ENCODE measurements at places on chromosomes 11 and 22. TPM values are rescaled to one million over a fixed set of nuclear protein-coding genes. Genes with fewer than 3 reads are reported as not detected.
A peak's percentile ranks its signal among the peaks of the same experiment; 100 is the strongest.

The C11orf98 gene
- 27.8 TPM for total RNA-seq

The SERHL2 gene
- 3.6 TPM for total RNA-seq

The DDT gene
- total RNA-seq = 80.9 TPM

The DDX25 gene
- total RNA-seq = 1.7 TPM

The ENTHD1 gene
- not detected for total RNA-seq

The OTOG gene
- total RNA-seq = under 0.01 TPM

The GUCD1 gene
- 85.6 TPM for total RNA-seq

The NCR3LG1 gene
- 2.5 TPM for total RNA-seq

The APOBEC3C gene
- total RNA-seq = 18.2 TPM

The POU2AF3 gene
- total RNA-seq = 0.68 TPM

The GLB1L3 gene
- 7.1 TPM for total RNA-seq

The SPON1 gene
- 32.1 TPM for total RNA-seq

- DNase-seq = peak; percentile 68
- no peaks in the 10 kb centered on the region for H3K4me1 ChIP-seq
- no peaks in the 10 kb centered on the region for H3K27me3 ChIP-seq
Observed at GRCh38 chr11:123478352-123478987, 48.4 kb downstream of the GRAMD1B start.

- no peaks in the 10 kb centered on the region for H3K4me1 ChIP-seq
- H3K27ac ChIP-seq = no peak overlapping the region
- peaks cover 36% of the 10 kb centered on the region for H3K27me3 ChIP-seq
- H3K4me3 ChIP-seq = no peak overlapping the region
Observed at GRCh38 chr11:126993599-126993998, 7.0 kb downstream of the KIRREL3 start.

GRCh38 chr11:90204832-90205646 is 17.8 kb downstream of the CHORDC1 start:
- peaks cover 18% of the 10 kb centered on the region for H3K36me3 ChIP-seq
- H3K27me3 ChIP-seq = no peaks in the 10 kb centered on the region
- H3K4me3 ChIP-seq = no peak overlapping the region
- H3K4me1 ChIP-seq = no peaks in the 10 kb centered on the region

GRCh38 chr22:28373831-28374230 is 305.8 kb downstream of the TTC28 start:
- no peaks in the 10 kb centered on the region for H3K4me1 ChIP-seq
- no peak overlapping the region for H3K27ac ChIP-seq
- no peak for DNase-seq

DNA sequence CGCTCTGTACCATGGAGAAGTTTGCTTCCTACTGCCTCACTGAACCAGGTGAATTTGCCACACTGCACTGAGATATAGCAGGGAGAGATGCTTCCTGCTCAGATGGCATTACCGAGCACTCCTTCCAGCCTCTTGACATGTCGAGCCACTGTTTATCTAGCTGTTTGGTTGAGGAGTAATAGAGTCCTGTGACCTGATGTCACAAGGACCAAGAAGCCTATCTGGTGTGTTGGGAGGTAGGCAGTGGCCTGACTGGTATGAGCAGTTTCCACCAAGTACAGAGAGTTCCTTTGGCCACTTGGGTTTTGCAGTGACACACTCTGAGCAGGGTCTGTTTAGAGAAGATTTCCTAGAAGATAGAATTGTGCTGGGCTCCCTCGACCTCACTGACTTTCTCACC is 5.2 kb downstream of the ACAD8 start:
- H3K27me3 ChIP-seq = no peaks in the 10 kb centered on the region
- H3K36me3 ChIP-seq = peaks cover 69% of the 10 kb centered on the region
- no peak overlapping the region for H3K4me3 ChIP-seq
- H3K4me1 ChIP-seq = no peaks in the 10 kb centered on the region
- DNase-seq = no peak
- no peak overlapping the region for H3K27ac ChIP-seq

GRCh38 chr22:21745948-21746347 is 10.4 kb upstream of the YPEL1 start:
- no peak overlapping the region for H3K4me3 ChIP-seq
- no peaks in the 10 kb centered on the region for H3K4me1 ChIP-seq
- no peaks in the 10 kb centered on the region for H3K27me3 ChIP-seq
- H3K36me3 ChIP-seq = no peaks in the 10 kb centered on the region
- H3K27ac ChIP-seq = no peak overlapping the region

DNA sequence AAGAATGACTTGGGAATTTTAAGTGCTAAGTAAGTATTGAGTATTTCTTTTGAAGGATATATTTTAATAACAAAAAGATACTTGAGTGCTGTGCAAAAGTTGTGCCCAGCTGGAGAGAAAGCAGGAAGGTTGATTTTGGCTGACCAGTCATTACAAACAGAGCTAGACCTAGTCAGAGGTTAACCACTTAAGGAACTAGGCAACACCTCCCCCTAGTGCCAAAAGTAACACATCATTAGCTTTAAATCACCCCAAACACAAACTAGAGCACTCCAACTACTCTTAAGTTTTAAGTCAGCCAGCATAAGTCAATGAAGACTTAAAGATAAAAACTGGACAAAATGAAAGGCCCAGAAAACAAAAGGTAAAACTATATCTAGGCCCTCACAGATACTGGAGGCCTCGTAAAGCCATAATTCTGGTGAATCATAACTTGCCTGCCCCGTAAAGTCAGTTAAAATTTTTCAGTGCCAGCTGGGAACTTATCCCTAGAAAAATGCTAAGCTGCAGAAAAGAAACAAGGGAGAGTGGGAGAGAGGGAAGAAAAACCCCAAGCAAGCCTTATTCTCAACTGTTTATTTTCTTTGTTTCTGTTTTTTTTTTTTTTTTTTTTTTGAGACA is 4.6 kb downstream of the TMEM9B start:
- no peaks in the 10 kb centered on the region for H3K27me3 ChIP-seq
- peak overlapping the region; percentile 74 for H3K27ac ChIP-seq
- peaks cover 30% of the 10 kb centered on the region for H3K4me1 ChIP-seq
- H3K36me3 ChIP-seq = no peaks in the 10 kb centered on the region
- no peak overlapping the region for H3K4me3 ChIP-seq
- no peak for DNase-seq

GRCh38 chr11:2820976-2821375 is 64.6 kb downstream of the CDKN1C start:
- H3K4me1 ChIP-seq = peaks cover 34% of the 10 kb centered on the region
- no peaks in the 10 kb centered on the region for H3K27me3 ChIP-seq
- no peak for DNase-seq
- H3K4me3 ChIP-seq = no peak overlapping the region

GRCh38 chr11:29268733-29269132 is 748.1 kb downstream of the KCNA4 start:
- H3K36me3 ChIP-seq = no peaks in the 10 kb centered on the region
- no peak for DNase-seq
- no peak overlapping the region for H3K4me3 ChIP-seq
- H3K27me3 ChIP-seq = no peaks in the 10 kb centered on the region

- H3K27me3 ChIP-seq = peaks cover 3% of the 10 kb centered on the region
- DNase-seq = peak; percentile 55
- no peaks in the 10 kb centered on the region for H3K36me3 ChIP-seq
- H3K4me1 ChIP-seq = no peaks in the 10 kb centered on the region
Observed at GRCh38 chr22:49587421-49587820, 240.3 kb downstream of the BRD1 start.

DNA sequence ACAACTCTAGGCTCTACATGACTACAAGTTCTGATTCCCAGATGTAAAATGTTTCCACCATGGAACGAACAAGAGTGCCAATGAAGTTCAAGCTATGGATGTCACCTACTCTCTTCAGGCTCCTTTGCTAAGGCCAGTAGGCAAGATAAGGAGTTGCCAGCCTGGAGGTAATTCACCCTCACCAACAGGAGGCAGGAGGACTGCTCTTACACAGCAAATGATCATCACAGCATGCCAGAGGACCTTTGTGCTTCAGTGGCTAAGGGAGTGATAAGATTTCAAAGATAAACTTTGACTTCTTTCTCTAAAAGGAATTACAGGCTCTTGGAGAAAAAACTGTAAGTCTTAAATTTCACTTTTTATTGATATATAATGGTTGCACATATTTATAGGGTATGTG is 54.1 kb upstream of the SLC36A4 start:
- no peaks in the 10 kb centered on the region for H3K36me3 ChIP-seq
- DNase-seq = no peak
- no peak overlapping the region for H3K4me3 ChIP-seq
- no peaks in the 10 kb centered on the region for H3K4me1 ChIP-seq

DNA sequence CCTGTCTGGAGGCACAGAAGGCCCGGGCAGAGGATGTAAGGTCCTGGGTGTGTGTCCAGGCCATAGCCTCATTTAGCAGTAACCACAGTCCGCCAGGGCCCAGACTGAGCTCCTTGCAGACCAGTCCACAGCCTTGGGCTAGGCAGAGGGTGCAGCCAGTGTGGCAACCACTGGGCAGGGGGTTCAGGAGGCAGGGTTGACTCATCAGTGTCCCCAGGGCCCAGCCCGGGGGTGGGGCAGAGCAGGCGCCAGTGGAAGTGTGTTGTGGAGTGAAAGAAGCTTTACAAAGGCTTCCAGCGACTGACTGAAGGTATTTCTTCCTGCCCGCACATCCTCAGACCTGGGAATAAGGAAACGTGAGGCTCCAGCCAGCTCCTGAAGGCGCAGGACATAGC is 27.7 kb upstream of the WNT11 start:
- H3K36me3 ChIP-seq = no peaks in the 10 kb centered on the region
- peak; percentile 82 for DNase-seq
- H3K27me3 ChIP-seq = no peaks in the 10 kb centered on the region
- peaks cover 23% of the 10 kb centered on the region for H3K4me1 ChIP-seq

- no peaks in the 10 kb centered on the region for H3K4me1 ChIP-seq
- H3K4me3 ChIP-seq = no peak overlapping the region
- no peak overlapping the region for H3K27ac ChIP-seq
- peaks cover 78% of the 10 kb centered on the region for H3K36me3 ChIP-seq
- no peaks in the 10 kb centered on the region for H3K27me3 ChIP-seq
Observed at GRCh38 chr11:67254798-67255197, 11.5 kb upstream of the GRK2 start.

DNA sequence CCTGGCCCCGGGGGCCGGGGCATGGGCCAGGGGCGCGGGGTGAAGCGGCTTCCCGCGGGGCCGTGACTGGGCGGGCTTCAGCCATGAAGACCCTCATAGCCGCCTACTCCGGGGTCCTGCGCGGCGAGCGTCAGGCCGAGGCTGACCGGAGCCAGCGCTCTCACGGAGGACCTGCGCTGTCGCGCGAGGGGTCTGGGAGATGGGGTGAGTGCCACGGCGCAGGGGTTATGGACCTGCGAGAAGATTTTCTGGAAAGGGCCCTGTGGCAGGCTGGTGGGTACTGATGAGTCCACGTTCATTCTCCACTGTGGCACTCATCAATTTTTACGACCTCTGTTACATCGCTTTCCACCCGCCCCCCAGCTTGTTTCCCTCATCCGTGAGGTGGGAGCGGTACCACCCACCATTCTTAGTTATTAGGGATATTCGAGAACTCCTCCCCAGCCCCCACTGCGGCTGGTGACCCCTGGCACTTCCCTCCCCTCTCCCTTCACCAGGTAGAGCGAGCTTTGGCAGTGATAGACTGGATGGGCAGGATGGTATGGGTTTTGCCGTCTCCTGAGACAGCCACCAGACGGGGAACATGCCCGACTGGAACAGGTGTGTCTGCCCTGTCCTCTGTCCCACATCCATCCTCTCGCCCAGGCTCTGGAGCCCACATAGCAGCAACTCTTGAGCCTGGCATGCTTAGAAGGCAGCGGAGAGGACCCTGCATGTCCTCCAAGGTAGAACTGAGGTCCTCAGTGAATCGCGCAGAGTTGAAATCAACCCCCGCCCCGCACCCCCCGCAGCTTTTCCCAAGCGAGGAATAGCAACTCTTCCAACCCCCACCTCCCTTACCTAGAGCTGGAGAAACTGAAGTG is 562 bp downstream of the DGAT2 start:
- peaks cover 20% of the 10 kb centered on the region for H3K4me1 ChIP-seq
- DNase-seq = peak; percentile 63
- no peaks in the 10 kb centered on the region for H3K36me3 ChIP-seq
- no peak overlapping the region for H3K27ac ChIP-seq
- no peaks in the 10 kb centered on the region for H3K27me3 ChIP-seq

GRCh38 chr11:118343981-118344515 is at the start of gene CD3G:
TSS of gene CD3G (plus strand) at chr11:118344344. CDS start at chr11:118344424, 80 bp downstream.
- H3K36me3 ChIP-seq = no peaks in the 10 kb centered on the region
- H3K27me3 ChIP-seq = no peaks in the 10 kb centered on the region
- no peak for DNase-seq
- no peak within 1 kb of the TSS for H3K4me3 ChIP-seq

GRCh38 chr11:102729849-102730815 is 5.4 kb upstream of the MMP8 start:
- H3K4me1 ChIP-seq = no peaks in the 10 kb centered on the region
- DNase-seq = no peak
- no peak overlapping the region for H3K4me3 ChIP-seq
- H3K27ac ChIP-seq = peak overlapping the region; percentile 18

DNA sequence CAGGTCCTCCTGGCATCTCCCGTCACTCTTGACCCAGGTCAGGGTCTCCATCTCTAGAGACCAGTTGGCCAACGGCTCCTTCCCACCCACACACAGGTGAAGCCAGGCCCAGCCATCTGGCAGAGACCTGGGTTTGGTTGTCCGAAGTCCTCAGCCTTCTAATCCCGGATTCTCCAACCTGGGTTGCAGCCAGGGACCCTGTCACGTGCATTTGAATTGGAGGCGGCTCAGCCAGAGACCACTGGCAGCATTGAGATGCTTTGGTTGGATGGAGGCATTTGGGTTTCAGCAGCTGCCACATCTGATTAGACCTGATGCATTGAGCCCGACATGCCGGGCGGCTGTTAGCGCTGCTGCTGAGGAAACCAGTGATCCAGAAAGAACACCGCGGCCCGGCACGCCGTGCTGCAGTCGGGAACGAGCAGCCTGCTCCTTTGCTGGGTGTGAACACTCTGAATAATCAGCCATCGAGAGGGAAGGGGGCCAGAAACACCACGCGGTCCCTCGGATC is 163.2 kb downstream of the BRD1 start:
- peaks cover 4% of the 10 kb centered on the region for H3K27me3 ChIP-seq
- no peaks in the 10 kb centered on the region for H3K4me1 ChIP-seq
- no peak overlapping the region for H3K4me3 ChIP-seq
- peak; percentile 51 for DNase-seq

- H3K4me1 ChIP-seq = no peaks in the 10 kb centered on the region
- no peak for DNase-seq
- H3K27ac ChIP-seq = peak overlapping the region; percentile 80
- H3K27me3 ChIP-seq = no peaks in the 10 kb centered on the region
- no peak overlapping the region for H3K4me3 ChIP-seq
Observed at GRCh38 chr11:62499944-62500649, 46.5 kb downstream of the AHNAK start.

Data from sigmoid colon (tissue), 7 donors.